ENCODE measurements at places on chromosomes 16 and 17.

GRCh38 chr16:6704306-6704930 lies 628.2 kb upstream of the RBFOX1 start:
- no peak for DNase-seq

DNA sequence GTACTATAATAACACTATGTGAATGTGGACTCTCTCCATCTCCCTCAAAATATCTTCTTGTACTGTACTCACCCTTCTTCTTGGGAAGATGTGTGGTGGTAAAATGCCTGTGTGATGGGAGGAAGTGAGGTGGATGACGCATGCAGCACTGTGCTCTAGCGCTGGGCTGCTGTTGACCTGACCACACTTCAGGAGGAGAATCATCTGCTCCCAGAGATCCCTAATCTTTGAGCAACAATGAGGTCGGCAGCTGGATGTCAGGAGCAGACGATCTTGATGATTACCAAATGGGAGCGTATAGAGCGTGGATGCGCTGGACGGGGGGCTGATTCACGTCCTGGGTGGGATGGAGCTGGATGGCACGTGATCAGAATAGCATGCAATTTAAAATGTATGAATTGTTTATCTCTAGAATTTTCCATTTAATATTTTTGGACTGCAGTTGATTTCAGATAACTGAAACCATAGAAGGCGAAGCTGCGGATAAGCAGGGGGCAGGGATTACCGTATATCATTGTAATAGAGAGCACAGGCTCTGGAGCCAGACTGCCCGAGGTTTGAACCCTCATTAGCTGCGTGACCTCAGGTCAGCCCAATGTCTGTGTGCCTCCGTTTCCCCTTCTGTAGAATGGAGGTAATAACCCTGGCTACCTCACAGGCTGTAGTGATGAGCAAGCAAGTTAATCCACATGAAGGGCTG lies 23.7 kb upstream of the CYLD start:
- no peak for DNase-seq

DNA sequence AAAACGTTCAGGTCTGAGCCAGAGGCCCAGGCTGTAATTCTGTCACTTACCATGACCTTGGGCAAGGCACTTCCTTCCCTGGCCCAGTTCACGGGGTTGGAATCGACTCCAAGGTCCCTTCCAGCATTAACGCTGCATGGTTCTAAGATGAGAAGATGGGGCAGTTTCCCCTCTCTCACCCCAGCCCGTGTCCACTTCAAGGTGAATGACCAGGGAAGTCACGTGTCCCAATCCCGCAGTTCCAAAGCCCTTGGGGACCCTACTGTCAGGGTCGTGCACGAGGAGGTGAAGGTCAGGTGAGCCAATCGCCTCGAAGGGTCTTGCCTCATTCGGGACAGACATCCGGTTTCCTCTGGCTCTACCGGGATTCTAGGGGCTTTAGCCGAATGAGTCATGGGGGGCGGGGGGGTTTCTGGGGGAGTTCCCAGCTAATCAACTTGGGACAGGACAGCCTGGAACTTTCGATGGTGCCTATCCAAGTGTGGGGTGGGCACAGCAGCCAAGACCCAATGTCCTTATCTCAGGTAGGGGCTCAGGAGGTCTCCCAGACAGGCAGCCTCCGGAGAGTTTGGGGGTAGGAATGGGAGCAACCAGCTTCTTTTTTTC lies 762 bp upstream of the CSF3 start:
- no peak for DNase-seq

DNA sequence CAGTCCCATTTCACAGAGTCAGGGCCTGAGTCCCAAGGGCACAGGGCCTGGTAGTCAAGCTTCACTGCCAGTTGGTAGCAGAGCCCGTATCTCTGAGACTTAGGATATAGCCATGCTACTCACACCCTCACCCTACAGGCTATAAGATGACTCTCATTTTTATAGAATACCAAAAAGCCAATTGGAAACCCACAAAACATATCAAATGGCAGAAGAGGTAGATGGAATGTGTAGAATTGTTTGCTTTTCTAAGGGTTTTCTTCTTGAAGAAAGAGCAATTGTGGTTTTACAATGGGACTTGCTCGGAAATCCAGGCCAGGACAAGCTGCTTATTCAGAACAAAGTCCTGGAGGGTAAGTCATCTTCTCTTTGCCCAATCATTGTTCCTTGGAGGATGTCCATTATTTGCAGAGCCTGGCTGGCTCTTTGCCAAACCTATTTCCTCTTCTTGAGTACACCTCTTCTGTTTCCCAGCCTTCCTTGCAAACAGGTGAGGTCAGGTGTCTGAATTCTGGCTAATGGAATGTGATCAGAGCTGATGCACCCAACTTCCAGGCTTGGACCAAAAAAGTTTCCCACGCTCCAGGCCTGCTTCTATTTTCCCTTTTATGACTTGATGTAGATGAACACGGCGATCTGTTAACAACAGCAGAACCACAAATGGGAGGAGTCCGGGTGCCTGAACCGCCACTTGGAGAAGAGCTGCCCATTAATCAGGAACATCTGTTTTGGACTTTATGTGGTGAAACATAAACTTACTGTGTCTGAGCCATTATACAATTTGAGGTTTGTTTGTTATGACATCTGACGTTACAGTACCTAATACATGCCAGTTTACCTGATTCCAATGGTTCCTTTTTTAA lies 16.9 kb upstream of the CCL22 start:
- DNase-seq, result no peak

All from pancreas (tissue), 10 donors.